ENCODE measurements at places on chromosomes 12 and 14.
A peak's percentile ranks its signal among the peaks of the same experiment; 100 is the strongest.

DNA sequence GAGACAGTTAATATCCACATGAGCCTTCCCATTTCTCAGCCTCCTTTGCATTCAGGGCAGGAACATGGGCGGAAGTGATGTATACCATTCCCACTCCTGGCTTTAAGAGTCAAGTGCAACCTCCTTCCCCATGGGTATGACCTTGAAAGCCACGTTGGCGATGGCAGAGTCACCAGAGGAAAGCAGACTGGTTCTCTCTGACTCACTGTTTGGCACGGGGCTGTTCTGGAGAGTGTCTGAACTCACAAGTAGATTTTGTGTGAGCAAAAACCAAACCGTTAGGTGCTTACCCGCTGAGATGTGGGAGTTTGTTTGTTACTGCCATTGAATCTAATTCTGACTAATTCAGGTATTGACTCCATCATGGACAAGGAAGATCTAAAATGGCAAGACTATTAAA, 36.7 kb upstream of the PZP start:
- peak; percentile 12 for DNase-seq

DNA sequence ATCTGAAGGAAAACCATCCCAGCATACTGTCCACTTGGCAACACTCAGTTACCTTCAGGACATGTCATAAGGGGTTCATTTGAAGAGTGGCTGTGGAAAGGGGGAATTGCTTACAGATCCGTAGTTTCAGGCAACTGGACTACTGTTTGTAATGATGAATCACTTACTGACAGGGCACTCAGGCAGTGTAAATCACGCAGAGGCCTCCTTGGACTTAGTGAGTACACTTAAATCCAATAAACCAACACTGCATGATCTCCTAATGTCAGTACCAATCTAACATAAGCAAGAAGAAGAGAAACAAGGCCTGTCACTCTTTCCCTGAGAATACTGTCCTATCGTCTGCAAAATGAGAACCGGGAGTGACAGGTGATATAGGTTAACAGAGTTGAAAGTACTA, 104.8 kb downstream of the TRAFD1 start:
- DNase-seq, result no peak

DNA sequence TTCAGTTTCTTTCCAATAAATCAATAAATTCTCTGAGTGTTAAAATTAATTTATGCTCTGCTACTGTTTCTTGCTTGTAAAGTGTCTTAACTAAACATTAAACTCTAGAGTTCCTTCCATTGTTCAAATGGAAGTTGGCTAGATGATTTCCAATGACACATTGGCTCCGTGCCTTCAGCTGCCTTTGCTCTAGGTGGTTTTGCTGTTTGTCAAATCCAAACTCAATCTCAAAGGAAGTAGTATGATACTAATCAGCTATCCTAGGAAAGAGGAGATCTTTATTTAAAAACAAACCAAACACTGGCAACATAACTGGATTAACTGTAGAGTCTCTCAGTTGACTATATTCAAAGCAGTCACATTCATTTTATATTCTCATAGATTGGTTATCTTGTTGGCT, 356.4 kb downstream of the FOXG1 start:
- no peak for DNase-seq

DNA sequence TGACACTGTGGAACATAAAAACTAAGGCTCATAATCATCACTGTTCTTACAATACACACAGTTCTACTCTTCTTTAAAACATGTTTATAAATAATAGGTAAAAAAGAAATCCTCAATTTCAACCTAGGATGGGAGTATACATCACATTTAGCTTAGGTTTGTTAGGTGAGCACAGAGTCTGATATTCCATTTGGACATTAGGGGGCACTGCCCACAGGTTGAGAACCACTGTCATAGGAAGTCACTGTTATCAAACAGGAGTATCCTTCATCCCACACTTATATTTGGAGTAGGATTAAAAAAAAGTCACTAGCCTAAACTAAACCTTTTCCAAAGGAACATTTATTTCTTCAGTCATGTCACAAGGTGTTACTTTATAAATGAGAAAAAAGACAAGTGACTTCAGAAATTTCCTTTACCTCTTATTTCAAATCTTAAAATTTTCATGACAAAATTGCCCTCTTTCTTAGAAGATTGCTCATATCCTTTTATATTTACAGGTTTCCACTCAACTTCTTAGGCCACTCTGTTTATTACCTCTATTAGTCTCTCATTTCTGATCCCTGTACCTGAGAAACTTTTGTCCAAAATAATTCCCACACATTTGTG, 240.6 kb downstream of the CPNE8 start:
- no peak for DNase-seq

GRCh38 chr12:65324551-65324950, 46.1 kb downstream of the MSRB3 start:
- DNase-seq, result no peak

DNA sequence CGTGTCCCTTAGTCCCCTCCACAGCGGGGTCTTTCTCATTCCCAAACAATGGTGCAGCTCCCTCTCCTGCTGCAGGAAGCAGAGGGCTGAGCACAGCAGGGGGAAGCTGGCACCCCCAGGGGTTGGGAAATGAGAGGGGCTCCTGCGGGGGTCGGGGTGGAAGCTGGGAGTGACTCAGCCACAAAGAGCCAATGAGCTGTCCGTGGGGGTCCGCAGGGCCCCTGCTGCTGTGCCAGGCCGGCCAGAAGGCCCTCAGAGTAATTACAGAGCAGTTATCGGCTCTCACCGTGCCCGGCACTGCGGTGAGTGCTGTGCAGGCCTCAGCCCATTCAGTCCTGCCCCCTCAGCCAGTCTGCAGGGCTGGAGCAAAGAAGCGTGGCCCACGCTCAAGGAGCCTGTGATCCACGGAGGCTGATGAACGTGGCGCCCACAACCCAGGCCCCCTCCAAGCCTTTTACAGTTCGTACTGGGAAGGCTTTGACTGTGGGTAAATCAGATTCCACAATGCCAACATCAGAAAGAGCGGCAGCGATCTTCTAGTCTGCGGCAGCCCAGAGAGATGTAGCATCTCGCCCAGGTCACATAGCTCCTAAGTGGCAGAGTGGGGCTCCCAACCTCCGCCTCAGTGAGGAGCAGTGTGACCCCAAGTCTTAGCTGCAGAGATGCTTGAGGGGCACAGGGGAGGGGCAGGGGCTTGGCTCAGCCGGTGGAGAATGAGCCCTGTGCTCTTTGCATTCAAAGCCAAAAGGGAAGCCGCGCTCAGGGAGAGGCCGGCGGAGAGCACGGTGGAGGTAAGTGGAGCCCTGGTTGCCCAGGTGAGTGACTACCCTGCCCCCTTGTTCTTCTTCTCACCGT, 43.4 kb downstream of the SLC6A12 start:
- DNase-seq, result no peak

GRCh38 chr12:43551279-43551970, 578 bp downstream of the ADAMTS20 start:
- DNase-seq, result no peak

GRCh38 chr14:91946622-91947474, 646 bp downstream of the FBLN5 start:
- no peak for DNase-seq

- DNase-seq, result no peak
Measured at GRCh38 chr14:104184506-104184905, 46.1 kb downstream of the KIF26A start.

GRCh38 chr12:58241099-58241498, 299.7 kb downstream of the ATP23 start:
- DNase-seq, result no peak

DNA sequence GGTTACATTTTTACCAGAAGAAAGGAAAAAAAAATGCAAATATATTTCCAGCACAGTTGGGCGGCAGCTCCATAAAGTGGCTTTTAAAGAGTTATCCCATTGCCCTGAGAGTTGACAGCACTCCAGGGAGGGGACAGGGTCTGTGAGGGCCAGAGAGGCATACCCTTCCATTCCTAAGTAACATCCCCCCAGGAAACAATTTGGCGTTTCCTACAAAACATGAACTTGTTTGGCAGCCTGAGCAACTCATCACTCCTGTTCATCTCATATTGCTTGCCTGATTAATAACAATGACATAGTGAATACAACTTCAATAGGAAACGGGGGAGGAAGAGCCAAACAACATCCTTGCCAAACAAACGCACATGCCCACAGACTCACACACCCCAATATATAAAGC, 23.3 kb downstream of the TC2N start:
- no peak for DNase-seq

GRCh38 chr12:16726879-16727278, 120.9 kb upstream of the LMO3 start:
- DNase-seq, result no peak

GRCh38 chr14:49173765-49174373, 412.3 kb downstream of the RPS29 start:
- peak; percentile 51 for DNase-seq

- no peak for DNase-seq
Measured at GRCh38 chr14:102910442-102910841, 12.0 kb upstream of the AMN start.

DNA sequence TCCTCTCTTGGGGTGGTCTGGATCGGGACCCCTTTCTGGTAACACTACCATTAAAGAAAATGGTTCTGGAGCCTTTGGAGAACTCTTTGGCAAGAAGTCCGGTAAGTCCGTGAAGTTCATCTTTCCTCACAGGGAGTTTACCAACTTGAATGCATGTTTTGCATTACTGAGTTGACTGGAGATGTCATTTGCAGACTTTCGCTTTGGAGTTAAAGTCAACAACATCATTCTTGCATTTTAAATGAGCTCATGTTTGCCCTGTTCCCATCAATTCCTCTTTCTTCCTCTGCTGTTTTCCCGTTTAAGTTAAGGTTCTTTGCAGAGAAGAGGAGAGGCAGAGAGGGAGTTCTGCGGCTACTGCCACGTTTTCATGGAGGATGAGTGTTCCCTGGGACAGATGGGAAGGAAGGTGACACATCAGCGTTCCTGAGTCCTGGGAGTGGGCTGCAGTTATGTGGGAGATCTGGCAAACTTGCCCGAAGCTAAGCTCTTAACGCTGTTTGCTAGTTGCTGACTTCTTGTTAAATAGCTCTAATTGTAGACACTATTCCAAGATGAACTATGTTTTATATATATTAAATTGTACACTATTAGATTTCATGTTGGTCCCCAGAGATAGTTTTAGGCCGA, 18.8 kb upstream of the PRICKLE1 start:
- DNase-seq, result no peak

DNA sequence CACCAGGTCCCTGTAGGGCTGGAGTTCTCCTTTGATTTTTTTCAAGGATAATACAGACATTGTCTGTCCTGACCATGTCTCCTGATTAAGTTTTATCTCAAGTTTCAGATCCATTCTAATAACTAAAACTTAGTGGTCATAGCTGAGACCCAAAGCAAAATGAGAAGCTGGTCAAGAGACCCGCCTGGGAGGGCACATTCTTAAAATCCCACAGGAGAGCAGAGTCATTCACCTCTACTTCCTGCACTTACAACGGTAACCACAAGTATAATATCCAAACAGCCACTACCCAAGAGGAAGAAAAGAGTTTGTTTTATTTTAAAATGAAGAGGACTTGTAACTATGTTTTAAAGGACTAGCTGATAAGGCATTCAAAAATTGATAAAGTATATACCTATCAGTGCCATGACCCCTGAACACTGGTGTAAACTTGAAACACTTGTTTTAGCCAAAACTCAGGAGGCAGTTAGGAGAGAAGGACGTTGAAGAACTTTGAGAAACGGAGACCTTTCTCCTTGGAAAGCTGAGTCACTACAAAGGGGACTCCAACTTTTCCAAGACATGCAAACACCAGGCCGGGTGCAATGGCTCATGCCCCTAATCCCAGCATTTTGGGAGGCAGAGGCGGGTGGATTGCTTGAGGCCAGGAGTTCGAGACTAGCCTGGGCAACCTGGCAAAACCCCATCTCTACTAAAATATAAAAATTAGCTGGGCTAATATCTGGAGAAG, 478.2 kb downstream of the GLT1D1 start:
- DNase-seq, result no peak

- DNase-seq, result no peak
Measured at GRCh38 chr14:95711476-95712176, 2.3 kb downstream of the TCL1A start.

DNA sequence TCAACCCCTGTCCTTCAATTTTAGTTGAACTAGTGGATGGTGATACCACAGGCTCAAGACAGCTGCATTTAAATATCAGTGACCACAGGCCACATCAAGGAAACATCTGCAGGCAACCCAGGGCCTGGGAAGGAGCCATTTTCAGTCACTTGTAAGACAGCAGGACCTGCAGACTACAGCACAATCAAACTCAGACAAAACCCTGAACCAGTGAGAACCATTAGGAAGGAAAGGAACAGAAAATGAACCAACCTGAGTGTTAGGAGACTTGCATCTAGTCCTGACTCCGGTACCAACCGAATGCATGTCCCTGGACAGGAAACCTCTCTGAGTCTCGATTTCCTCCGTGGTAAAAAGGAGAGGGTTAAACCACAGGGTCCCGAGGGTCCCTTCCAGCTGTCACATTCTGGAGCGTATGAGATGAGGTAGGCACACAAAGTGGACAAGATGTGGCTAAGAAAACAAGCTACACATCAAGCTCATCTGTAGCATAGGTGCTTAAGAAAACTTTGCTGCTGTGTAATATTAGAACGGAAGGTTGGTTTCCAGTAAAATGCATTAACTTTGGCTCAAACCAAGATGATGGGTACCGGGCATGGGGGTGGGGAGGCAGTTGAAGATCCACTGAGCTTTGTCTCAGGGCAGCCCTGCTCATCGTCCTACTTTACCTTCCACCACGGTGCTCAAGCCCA, 1.6 kb upstream of the CDKN1B start:
- DNase-seq, result no peak

DNA sequence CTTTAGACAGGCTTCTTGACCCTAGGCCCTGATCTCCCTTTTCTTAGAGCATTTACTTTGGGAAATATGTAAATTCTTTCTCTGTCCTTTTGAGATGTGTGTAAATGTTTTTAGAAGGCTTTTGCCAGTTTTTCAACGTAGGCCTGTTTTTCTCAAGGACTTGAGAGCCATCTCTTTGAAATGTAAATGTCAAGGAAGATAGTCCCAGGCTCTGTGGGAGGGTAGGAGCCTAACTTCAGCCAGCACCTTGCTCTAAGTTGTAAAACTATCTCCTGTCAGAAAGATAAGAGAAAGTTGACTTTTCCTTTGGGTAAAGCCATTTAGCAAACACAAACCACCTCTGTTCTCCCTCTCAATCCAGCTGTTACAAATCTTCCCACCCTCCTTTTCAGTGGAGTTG, 219.8 kb downstream of the RPS29 start:
- no peak for DNase-seq

DNA sequence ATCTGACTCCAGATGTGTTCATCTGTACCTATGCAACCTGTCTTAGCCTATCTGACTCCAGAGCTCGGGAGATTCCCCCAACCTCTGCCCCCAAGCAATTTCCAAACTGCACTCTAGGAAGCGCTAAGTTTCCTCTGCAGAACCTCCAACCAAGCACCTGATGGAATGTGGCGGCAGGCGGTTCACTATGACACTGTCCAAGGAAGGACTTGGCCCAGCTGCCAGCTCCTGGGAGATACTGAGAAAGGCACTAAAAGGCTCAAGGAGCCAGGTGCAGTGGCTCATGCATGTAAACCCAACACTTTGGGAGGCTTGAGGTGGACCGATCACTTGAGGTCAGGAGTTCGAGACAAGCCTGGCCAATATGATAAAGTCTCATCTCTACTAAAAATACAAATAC, 244.0 kb downstream of the BCL11B start:
- no peak for DNase-seq

GRCh38 chr12:122861587-122861970, 26.3 kb downstream of the HIP1R start:
- DNase-seq, result no peak

Measured in NCI-H446 (cell line).